ENCODE measurements at places on chromosomes 1 and 21.
A peak's percentile ranks its signal among the peaks of the same experiment; 100 is the strongest.

DNA sequence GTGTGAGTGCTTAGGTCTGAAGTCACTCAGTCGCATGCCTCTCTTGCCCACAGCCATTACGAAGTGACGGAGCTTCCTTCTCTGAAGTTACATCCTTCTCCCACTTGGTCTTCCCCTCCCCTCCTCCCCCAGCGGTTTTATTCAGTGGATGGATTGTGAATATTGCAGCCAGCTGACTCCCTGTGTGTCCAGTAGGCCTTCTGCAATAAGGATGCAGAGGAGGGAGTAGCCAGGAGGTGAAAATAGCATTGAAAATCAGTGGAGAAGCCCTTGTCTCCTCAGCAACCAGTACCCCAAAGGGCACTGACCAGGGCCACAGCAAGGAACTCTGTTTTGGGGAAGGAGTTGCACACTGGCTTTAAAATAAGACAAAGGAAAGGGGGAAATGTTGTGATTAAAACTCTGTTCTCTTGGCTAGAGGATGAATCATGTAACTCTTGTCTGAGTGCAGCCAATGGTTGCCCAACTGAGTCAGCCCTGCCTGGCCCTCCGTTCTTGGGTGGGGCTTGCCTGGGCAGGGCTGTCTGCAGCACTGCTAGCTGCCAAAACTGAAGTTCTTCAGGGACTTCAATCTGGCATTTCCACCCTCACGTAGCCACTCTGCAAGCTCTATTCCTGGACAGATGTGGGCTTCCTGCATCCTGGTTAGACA, 4.3 kb downstream of the S100A10 start:
- DNase-seq: peak; percentile 72

GRCh38 chr21:44987301-44987885, 47.6 kb downstream of the SLX9 start:
- no peak for DNase-seq

GRCh38 chr1:100530880-100531487, 7.0 kb upstream of the GPR88 start:
- peak; percentile 16 for DNase-seq

- peak; percentile 79 for DNase-seq
Observed at GRCh38 chr1:234934611-234935033, 194.0 kb downstream of the TOMM20 start.

DNA sequence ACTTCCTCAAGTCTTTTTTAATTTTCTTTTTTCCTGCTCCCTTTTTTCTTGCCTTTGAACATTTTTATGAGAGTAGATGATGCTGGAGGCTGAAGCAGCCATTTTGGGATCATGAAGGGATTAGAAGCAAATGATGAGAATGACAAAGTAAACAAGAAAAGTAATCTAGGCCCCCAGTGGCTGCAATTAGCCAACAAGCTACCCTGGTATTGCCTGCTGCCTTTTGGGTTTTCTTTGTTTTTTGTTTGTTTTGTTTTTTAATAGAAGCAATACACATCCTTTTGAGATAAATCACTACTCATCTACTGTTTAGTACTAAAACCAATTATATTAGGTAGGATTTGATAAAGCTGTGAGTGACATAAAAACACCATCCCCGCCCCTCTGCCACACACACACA, 280.7 kb upstream of the ADGRL2 start:
- no peak for DNase-seq

GRCh38 chr1:165575468-165576099, 31.8 kb downstream of the LRRC52 start:
- DNase-seq: no peak

DNA sequence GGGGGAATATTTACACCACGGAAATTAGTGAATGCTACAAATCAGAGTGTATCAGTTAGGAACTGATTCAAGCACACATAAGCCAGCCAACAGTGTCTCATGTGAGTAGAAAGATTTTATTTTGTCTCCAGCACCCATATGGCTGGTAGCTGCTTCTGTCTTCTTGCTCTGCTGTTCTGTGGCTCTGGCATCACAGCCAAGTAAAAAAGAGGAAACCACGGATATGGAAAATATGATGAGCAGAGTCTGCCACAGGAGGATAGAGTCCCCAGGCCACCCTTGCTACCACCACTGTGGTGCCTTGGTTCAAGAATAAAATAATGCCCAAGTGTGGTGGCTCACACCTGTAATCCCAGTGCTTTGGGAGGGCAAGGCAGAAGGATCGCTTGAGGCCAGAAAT, 53.6 kb upstream of the SPOCD1 start:
- no peak for DNase-seq

- no peak for DNase-seq
Observed at GRCh38 chr21:46008893-46009621, 27.5 kb downstream of the COL6A1 start.

DNA sequence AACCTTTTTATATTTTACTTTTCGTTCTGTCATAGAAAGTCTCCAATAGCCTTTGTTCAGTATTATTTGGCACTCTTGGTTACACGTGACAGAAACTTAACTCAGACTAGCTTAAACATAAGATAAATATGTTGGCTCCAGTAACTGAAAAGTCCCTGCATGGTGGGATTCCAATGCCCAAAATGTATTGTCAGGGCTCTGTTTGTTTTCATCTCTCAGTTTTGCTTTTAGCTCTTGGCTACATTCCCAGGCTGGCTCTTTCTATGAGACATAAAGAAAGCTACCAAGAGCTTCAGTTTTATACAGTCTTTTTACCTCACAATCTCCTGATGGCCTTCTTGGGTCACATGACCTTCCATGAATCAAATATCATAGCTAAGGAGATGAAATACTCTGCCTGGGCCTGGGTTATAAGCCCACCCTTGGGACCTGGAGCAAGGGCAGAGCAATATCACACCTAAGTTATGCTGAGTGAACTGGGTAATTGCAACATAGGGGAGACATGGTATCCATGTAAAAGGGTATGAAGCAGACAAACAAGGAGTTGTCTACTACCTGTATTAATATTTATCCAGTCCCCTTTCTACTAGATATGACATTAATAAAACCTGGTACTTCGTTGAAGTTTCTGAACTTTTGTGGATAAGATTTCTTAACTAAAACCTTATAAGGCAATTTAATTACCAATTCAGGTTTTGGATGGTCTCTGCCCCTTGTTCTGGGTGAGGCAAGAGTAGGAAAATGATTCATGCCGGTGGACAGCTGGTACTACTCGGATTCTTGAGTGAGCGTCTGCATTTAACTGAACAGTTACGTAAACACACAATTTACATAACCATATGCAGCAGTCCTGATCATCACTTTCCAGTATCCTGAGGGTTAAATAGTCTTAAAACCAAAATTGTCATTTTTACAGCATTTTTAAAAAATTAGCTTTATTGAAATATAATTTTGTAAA, 442.3 kb downstream of the GPATCH2 start:
- DNase-seq: no peak

- no peak for DNase-seq
Observed at GRCh38 chr21:41008974-41009373, 159.0 kb upstream of the BACE2 start.

GRCh38 chr21:46114963-46115362, 17.1 kb downstream of the COL6A2 start:
- no peak for DNase-seq

DNA sequence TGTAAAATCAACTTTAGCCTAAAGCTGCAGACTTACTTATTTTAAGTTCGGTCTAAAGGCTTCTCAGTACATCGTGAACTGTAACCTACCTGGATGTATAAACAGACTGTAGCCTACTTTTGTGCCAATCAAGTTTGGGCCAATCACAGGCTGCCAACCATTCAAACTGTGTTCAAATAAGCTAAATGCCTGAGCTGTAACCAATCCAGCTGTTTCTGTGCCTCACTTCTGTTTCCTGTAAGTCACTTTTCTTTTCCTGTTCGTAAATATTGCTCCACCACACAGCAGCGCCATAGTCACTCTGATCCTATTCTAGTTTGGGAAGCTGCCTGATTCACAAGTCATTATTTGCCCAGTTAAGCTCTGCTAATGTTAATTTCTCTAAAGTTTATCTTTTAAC, 37.5 kb upstream of the SLAMF9 start:
- no peak for DNase-seq

DNA sequence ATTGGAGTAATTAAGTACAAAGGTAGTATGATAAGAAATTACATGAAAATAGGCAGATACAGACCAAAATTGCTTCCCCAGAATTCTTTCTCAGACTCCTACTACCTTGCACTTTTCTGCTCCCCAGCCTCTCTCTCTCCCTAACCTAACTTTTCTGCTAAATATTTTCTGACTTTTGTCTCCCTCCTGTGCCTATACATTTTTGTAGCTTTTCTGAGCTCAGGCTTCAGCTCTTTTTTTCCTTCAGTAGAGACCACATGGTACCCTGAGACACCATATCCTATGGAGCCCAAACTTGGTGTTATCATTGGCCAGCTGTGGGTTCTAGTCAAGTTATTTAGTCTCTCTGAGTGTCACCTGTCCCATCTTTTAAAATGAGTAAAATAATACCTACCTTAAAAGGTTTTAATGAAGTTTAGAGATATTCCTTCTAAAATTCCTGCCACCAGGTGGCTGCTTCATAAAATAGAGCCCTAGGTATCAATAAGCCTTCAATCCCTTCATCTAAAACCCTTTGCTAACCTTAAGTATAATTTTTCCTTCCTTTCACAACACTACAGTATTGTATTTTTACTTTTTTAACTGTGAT, 237.6 kb upstream of the DUSP10 start:
- DNase-seq: no peak

GRCh38 chr1:17984583-17984982, 123.0 kb upstream of the IGSF21 start:
- DNase-seq: no peak

DNA sequence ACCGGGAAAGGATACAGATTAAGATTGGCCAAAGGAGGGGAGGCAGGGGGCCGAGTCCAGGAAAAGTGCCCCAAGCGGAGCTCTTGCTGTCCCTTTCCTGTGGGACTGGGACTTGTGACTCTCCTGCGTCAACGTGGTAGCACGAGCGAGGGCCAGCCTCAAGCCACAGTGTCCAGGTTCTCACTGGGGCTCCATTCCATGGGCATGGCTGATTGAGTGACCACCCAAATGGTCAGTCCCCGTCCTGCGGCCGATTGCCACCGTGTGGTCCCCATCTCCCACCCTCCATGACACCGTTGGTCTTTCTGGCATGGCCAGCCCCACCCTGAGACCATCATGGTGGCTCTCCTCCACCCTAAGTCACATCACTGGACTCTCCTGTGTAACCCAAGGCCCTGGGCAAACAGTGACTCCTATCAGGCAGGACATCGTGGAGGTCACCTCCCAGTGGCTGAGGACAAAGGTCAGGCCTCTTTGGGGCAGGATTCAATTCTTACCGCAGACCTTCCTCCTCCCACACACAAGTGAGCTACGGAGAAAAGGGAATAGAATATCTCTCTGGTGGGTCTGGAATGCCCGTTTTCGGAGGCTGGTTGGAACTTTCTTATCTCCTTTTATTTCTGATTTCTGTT, 8.9 kb upstream of the C1orf174 start:
- DNase-seq: no peak

GRCh38 chr1:94425821-94426484, 7.8 kb downstream of the ABCD3 start:
- DNase-seq: no peak

DNA sequence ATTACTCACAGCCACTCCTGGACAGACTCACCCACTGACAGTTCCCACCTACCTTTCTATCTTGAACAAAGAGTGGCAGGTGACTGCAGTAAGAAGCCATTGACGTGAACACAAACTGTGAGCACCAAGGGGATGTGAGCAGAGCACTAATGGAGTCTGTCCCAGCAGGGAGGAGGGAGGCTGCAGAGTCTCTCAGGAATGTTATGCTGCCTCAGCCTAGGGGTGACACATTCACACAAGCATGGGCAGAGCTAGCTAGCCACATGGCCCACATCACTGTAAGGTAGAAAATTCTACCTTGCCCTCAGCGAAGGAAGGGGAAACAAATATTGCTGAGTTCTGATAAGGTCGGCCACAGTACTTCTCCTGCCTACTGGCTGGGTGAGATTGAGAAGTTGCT, 56.8 kb upstream of the PTGFRN start:
- DNase-seq: no peak

DNA sequence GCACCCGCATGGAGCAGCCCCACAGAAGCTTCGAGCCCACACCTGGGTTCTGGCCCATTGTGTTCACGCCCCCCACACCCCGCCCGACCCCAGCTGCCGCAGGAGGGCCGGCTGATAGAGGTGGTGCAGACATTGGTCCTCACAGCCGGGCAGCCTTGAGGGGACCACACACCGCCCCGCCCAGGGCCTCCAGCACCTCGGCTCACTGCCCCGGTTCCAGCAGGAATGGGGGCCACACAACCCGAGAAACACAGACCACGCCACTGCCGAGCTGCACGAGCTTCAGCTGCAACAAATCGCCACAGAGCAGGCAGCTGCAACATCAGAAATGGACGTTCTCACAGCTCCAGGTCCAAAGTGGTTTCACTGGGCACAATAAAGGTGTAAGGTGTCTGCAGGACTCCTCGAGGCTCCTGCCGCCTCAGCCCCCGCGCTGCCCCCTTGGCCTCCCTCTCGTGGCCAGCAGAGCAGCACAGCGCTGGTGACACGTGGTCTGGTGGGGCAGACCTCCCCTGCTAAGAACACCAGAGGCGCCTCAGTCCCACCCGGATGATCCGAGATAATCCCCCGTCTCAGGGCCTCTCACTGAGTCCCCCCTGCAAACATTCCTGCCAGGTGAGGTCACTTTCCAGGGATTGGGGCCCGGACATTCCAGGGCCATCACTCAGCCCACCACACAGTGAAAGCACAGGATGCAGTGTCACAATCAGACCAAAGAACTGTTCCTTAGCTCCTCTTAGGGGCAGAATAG, 62.3 kb upstream of the ADARB1 start:
- peak; percentile 98 for DNase-seq

DNA sequence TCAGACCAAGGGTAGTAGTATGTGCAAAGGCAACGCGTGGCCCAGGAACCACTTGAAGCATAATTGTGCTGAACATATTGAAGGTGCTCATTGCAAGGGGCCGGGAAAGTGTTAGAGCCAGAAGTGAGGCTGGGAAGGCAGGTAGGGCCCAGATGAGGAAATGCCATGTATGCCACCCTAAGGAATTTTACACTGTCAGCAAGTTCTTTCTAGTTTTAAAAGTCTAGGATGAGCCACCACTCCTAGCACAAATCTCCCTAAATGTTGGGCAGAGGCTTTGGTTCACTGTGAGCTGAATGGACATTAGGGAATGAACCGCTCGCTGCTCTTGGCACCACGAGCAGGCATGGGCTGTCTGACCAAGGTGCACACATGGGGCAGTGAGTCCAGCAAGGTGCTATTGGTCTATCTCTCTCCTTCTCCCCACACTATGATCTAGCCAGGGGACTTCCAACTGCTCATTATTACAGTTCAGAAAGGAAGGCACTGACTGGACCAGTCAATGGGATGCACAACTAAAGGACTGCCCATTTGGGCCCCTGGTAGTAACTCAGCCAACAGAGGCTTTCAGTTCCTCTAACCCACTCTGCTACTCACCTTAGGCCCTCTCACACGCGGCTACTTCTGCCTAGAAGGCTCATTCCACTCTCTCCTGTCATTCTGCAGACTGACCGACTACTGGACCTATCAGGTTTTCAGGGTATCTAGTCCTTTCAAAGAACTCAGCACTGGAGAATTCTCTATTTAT, 2.0 kb downstream of the KANK4 start:
- no peak for DNase-seq

DNA sequence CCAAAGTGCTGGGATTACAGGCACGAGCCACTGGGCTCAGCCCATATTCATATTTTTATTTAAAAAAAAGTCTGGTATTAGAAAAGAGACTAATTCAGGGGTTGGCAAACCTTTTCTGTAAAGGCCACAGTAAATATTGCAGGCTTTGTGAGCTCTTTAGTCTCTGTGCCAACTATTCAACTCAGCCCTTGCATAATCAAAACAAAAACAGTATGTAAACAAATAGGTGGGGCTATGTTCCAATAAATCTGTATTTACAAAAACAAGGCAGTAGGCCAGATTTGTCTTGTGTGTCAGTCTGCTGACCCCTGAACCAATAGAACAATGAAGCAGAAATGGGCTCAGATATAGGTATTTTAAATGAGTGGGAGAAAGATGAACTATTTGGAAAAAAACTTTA, 49.3 kb downstream of the CDC42BPA start:
- DNase-seq: no peak
